ENCODE measurements at places on chromosomes 5 and 9. TPM values are rescaled to one million over a fixed set of nuclear protein-coding genes. Genes with fewer than 3 reads are reported as not detected.
A peak's percentile ranks its signal among the peaks of the same experiment; 100 is the strongest.

The ANKRD18B gene
- not detected for total RNA-seq

DNA sequence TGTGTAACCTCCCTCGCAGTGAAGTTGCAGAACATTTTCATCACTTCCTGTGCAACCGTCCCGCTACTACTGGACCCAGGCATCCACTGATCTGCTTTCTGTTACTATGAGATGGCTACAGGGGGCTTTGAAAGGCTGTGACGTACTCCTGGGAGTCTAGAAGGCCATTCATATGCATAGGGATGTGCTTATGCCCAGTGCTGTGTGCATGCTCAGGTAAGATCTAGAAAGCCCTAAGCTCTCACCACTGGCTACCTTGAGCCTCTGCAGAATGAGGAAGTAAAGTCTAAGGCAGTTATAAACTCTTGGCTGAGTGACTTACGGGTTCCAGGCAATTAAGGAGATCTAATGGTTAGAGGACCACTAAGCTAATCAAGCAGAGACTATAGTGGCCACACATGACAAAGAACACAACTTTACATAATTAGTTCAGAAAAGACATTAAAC lies 11.8 kb downstream of the HNRNPAB start:
- H3K36me3 ChIP-seq, result peaks cover 76% of the 10 kb centered on the region
- DNase-seq, result no peak
- H3K4me3 ChIP-seq, result no peak overlapping the region
- peak overlapping the region; percentile 99 for H3K27ac ChIP-seq
- peaks cover 30% of the 10 kb centered on the region for H3K4me1 ChIP-seq

GRCh38 chr9:87603854-87604490 lies 106.3 kb downstream of the DAPK1 start:
- no peak for DNase-seq
- no peaks in the 10 kb centered on the region for H3K36me3 ChIP-seq
- no peak overlapping the region for H3K4me3 ChIP-seq
- H3K27ac ChIP-seq, result no peak overlapping the region
- no peaks in the 10 kb centered on the region for H3K4me1 ChIP-seq

- no peaks in the 10 kb centered on the region for H3K27me3 ChIP-seq
- peak; percentile 29 for DNase-seq
- no peaks in the 10 kb centered on the region for H3K36me3 ChIP-seq
- peaks cover 8% of the 10 kb centered on the region for H3K4me1 ChIP-seq
- no peak overlapping the region for H3K4me3 ChIP-seq
- H3K27ac ChIP-seq, result no peak overlapping the region
Observed at GRCh38 chr5:139474890-139475791, 4.3 kb downstream of the SMIM33 start.

DNA sequence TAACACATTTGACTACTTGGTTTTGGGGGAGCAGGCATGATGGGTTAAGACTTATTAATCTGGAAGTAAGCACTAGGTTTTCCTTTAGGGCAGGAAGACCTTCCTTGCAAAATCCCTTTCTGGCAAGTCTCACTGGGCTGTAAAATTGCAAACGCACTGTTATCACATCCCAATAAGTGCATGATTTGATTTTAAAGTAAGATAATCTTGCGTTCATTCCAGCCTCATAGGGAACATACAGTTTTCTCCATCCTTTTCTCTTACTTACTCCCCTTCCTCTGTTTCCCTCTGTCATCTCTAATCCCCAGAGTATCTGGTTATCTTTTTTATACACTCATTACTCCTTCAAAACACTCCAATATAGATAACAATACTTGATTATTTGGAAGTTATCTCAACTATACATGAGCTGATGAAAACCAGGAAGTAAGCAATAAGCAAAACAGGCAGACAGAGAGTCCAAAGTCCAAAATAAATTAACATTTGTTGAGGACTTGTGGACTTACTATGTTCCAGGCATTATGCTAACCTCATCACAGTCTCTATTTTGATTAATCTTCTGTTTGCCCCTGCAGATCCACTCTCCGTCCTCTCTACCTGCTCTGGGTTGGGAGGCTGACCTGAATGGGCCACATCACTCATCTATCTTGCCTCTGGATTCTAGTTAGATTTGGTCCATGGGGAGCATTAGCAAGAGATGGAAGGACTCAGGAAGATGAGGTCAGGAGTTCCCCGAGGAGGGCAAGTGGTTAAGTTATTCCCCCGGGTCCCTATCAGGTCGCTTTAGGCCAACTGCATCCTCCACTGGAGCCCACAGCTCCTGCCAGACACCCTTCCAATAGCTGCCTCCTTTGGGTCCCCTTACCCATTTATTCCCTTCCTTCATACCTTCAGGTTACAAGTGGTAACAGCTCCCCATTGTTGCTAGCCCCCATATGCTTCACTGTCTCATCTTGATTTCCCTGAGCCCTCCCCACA lies 60.2 kb downstream of the SLC22A5 start:
- H3K4me1 ChIP-seq, result peaks cover 50% of the 10 kb centered on the region
- peak overlapping the region; percentile 90 for H3K27ac ChIP-seq
- no peak for DNase-seq
- H3K27me3 ChIP-seq, result no peaks in the 10 kb centered on the region

DNA sequence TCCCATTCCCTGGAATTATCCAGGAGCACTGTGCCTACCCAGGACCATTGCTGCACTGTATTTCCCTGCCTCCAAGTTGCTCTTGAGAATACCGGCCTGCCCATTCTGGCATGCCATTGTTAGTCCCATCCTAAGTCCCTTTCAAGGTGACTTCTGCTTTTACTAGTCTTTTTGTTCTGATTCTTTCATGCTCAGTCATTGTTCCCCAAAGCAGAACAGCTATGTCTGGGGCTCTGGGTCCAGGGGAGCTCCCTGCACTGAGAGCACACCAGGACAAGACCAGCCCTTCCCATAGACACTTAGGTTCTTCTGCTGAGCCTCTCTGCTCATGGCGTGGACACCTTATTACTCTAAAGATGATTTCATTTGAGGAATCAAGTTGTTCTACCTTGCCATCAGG lies 388.9 kb upstream of the KLF4 start:
- no peaks in the 10 kb centered on the region for H3K36me3 ChIP-seq
- DNase-seq, result no peak
- H3K4me1 ChIP-seq, result no peaks in the 10 kb centered on the region

- H3K4me3 ChIP-seq, result no peak overlapping the region
- H3K36me3 ChIP-seq, result no peaks in the 10 kb centered on the region
- no peak for DNase-seq
Observed at GRCh38 chr5:144017631-144018030, 152.8 kb downstream of the YIPF5 start.

DNA sequence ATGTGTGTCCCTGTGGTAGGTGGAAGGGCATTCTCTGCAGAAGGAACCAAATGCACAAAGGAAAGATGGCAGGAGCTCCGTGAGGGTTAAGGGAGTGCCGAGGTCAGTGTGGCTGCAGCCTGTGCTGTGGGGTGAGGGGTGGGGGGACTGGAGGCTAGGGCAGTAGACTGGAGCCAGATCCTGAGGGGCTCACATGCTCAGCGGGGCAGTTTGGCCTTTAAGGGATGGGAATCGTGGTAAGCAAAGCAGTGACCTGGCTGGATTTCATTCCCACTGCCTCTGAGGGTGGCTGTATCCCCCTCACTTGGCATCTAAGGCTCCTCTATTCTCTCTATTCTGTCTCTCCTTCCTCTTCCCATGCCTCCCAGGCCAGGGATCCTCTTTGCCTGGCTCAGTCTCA lies 15.6 kb downstream of the PITX1 start:
- no peaks in the 10 kb centered on the region for H3K4me1 ChIP-seq
- no peak for DNase-seq
- no peaks in the 10 kb centered on the region for H3K27me3 ChIP-seq
- H3K27ac ChIP-seq, result no peak overlapping the region
- H3K36me3 ChIP-seq, result no peaks in the 10 kb centered on the region
- no peak overlapping the region for H3K4me3 ChIP-seq

- H3K36me3 ChIP-seq, result no peaks in the 10 kb centered on the region
- peaks cover 6% of the 10 kb centered on the region for H3K4me1 ChIP-seq
- peak overlapping the region; percentile 93 for H3K4me3 ChIP-seq
Observed at GRCh38 chr9:78235256-78235761, 566 bp upstream of the CEP78 start.

DNA sequence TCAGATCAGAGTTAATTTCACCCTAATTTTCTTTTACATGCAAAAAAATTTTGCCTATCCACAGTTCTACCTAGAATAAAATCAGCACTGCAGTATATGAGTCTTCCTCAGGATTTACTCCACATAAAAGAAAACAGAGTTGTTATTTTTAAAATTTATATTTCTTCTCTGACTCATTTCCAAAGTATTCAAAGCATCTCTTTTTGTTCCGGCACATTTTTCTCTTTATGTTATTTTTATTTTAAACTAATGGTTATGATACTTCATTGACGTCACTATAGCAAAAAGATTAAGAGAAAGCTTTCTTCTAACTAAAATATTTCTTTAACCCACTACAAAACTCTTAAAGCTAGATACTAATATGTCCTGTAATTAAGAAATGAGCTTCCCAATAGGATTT lies 590.4 kb downstream of the PRELID2 start:
- no peak overlapping the region for H3K27ac ChIP-seq
- H3K36me3 ChIP-seq, result no peaks in the 10 kb centered on the region
- H3K4me1 ChIP-seq, result no peaks in the 10 kb centered on the region
- no peak overlapping the region for H3K4me3 ChIP-seq
- H3K27me3 ChIP-seq, result no peaks in the 10 kb centered on the region

The OR4F3 gene
- not detected for total RNA-seq

The IL7R gene
- total RNA-seq, result 66.2 TPM

GRCh38 chr5:78727786-78728761 lies 79.5 kb upstream of the LHFPL2 start:
- DNase-seq, result peak; percentile 91
- no peaks in the 10 kb centered on the region for H3K27me3 ChIP-seq
- no peaks in the 10 kb centered on the region for H3K4me1 ChIP-seq
- H3K36me3 ChIP-seq, result no peaks in the 10 kb centered on the region
- H3K4me3 ChIP-seq, result no peak overlapping the region
- peak overlapping the region; percentile 62 for H3K27ac ChIP-seq

The CEL gene
- 1.6 TPM for total RNA-seq

GRCh38 chr9:101387871-101388506 lies 3.2 kb upstream of the BAAT start:
- H3K27ac ChIP-seq, result no peak overlapping the region
- H3K4me3 ChIP-seq, result no peak overlapping the region
- H3K27me3 ChIP-seq, result no peaks in the 10 kb centered on the region
- H3K36me3 ChIP-seq, result no peaks in the 10 kb centered on the region
- DNase-seq, result no peak

The TMEM252 gene
- 66.8 TPM for total RNA-seq

The CBY3 gene
- total RNA-seq, result not detected

DNA sequence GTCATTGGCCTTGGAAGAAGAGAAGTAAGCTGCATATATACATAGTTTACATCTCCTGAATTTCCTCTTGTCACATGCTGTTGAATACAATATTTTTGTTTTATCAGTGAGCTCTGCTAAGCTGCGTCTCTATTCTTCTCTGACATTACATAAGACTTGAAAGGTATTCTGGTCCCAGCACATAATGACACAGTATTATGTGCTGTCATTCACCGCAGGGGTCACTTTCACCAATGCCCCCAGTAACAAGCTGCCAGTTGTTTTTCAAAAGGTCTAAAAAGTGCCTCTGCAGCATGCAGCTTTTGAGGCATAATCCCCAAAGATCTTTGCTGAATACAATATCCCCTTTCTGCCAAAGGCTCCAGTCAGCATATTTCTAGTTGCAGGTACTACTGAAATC lies 349.0 kb upstream of the FAM174A start:
- H3K27ac ChIP-seq, result no peak overlapping the region
- DNase-seq, result no peak
- no peak overlapping the region for H3K4me3 ChIP-seq
- H3K36me3 ChIP-seq, result no peaks in the 10 kb centered on the region
- H3K4me1 ChIP-seq, result no peaks in the 10 kb centered on the region

The C5orf24 gene
- 34.7 TPM for total RNA-seq

The ANKRD34B gene
- not detected for total RNA-seq

The GRIA1 gene
- total RNA-seq, result 1.7 TPM

The NPR3 gene
- 1.7 TPM for total RNA-seq

The KIAA0825 gene
- 5.9 TPM for total RNA-seq

DNA sequence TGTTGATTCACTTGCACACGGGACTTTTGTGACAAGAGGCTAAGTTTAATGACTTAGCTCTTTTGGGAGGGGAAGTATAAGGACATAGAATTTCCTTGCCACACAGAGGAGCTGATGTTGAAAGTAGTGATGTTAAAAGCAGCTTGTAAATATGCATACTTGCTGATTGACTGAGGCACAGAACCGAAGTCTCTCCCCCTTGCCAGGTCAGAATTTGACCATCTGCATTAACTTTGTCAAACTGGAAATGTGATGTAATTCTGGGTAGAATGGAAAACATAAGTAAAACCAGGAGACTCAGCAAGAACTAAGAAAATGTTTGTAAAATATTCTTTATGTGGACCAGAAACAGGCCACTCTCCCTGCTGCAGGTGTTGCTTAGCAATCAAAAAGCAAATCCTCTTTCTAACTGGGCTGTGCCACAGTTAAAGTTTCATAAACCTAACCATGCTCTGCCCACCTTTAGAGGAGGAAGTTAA lies 284.2 kb downstream of the NR3C1 start:
- no peaks in the 10 kb centered on the region for H3K36me3 ChIP-seq
- no peak for DNase-seq
- H3K27ac ChIP-seq, result no peak overlapping the region
- H3K4me3 ChIP-seq, result no peak overlapping the region
